ENCODE measurements at places on chromosomes 3 and 15.

DNA sequence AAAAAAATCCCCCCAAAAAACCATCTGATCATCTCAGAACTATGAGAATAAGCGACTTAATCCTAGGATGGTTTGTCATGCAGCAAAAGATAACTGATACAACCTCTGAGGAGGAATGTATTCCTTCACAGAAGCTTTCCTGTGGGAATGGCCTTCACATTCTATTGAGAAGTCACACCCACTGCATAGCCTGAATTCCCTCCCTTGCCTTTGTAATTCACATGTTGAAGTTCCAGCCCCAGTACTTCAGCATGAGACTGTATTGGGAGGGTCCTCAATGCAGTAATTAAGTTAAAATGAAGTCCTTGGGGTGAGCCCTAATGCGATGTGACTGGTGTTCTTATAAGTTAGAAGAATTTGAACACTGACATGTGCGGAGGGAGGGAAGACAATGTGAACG is 395.2 kb downstream of the TUSC7 start:
- DNase-seq, result peak; percentile 32

- no peak for DNase-seq
Measured at GRCh38 chr15:83565553-83566159, 88.3 kb upstream of the ADAMTSL3 start.

- DNase-seq, result peak; percentile 47
Measured at GRCh38 chr3:59364496-59364895, 314.7 kb upstream of the CFAP20DC start.

DNA sequence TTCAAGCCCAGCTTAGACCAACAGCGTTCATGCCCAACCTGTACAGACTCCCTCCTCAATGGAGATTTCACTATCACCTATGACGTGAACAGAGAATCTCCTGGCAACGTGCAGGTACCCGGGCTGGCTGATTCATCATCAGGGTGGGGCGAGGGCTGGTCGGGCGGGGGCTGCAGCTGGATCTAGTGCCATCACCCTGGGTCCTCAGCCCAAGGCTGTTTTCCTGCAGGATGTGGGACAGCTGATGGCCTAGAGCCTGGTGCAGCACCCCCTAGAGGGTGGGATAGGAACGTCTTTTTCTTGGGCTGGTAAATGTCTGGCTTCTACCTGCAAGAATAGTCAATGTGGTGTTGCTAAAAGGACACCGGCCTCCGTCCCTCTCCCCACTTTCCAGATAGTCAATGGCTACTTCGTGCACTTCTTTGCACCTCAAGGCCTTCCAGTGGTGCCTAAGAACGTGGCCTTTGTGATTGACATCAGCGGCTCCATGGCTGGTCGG is 4.4 kb downstream of the ITIH3 start:
- DNase-seq, result no peak

DNA sequence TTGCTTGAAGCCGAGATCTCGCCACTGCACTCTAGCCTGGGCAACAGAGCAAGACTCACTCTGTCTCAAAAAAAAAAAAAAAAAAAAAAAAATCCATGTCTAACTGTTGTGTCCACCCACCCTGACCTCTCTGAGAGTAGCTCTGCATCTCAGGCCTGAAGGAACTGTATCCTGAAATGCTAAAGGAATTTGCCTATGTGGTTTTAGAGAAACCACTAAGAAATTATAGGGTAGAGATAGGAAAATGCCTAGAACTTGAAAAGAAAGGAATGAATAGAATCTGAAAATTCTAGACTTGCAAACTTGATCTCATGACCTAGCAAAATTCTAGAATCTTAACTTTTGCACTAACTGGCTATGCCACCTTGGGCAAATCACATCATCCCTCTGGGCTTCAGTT is 217.5 kb upstream of the ROPN1 start:
- peak; percentile 77 for DNase-seq

DNA sequence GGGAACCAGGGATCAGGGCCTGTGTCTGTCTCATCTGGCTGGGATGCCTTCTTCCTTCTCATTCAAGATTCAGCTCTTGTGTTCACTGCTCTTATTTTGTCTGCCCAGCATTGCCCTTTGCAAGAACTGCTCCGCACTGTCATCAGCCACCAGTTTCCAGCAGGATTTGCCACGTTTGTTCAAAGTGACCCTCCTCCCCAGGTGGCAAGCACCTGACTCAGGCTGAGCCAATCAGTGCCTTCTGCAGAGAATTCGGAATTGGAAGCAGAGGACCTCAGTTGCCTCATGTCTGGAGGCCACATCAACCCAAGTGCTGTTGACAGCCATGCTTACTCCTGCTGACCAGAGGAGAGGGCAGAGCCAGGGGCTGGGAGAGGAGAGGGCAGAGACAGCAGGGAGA is 124.5 kb downstream of the SMAD6 start:
- DNase-seq, result no peak

- DNase-seq, result no peak
Measured at GRCh38 chr3:8436661-8437287, 64.8 kb upstream of the LMCD1 start.

DNA sequence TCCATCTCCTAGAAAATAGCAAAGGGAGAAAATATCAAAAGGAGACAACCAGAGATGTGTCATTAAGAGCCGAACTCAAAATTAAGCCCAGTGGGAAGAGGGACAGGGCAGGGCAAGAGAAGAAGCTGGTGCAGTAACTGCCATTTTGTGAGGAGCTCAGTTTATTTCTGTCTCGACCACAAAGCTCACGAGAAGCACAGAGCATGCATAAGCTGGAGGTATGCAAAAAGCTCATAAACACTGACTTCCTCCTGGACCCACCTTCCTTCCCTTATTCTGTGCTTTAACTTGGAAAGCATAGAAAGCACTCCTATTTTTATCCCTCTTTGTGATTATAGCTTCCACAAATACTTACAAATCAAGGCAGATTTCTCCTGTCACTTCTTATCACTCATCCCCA is 81.3 kb downstream of the DGKG start:
- DNase-seq, result no peak

GRCh38 chr3:142604940-142605339 is 8.7 kb downstream of the PLS1 start:
- DNase-seq, result no peak

GRCh38 chr15:69107025-69107620 is 53.3 kb upstream of the GLCE start:
- peak; percentile 4 for DNase-seq

DNA sequence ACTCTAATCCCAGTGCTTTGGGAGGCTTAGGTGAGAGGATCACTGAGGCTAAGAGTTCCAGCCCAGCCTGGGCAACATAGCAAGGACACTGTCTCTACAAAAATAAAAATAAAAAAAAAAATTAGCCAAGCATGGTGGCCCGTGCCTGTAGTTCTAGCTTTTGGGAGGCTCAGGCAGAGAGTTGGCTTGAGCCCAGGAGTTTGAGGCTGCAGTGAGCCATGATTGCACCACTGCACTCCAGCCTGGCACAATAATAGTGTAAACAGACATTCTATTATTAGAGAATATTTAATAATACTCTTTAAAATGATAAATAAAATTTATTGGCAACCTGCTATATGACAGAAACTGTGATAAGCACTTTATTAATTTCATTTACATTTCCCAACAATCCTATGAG is 908.9 kb downstream of the TUSC7 start:
- DNase-seq, result no peak

DNA sequence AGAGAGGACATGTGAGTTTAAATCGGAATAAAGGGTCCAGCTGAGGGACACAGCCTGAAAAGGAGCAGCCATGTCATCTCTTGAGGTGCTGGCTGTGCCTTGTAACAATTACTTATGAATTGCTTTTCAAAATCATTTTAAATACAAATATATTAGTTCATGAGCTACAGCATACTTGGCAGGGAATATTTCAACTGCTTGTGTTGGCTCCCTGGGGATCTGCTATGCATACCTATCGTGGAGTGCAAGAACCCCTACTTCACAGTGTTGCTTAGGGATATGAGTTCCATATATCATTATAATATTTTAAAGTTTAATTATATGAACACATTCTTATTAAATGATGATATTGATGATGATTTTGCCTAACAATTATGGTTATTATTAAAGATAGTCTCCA is 19.1 kb upstream of the P2RY14 start:
- DNase-seq, result no peak

DNA sequence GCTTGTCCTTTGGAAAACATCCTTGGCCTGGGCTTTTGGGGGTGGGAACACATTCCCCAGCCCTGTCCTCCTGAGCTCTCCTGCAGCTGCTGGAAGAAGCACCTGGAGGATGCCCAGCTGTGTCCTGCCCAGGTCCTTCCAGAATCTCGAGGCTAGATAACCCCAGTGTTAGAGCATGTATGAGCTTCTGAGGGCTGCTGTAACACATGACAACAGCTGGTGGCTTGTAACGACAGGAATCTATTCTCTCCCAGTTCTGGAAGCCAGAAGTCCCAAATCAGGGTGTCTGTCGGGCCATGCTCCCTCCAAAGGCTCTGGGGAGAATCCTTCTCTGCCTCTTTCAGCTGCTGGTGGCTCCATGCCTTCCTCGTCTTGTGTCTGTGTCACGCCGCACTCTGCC is 403.6 kb upstream of the C2CD4B start:
- no peak for DNase-seq

DNA sequence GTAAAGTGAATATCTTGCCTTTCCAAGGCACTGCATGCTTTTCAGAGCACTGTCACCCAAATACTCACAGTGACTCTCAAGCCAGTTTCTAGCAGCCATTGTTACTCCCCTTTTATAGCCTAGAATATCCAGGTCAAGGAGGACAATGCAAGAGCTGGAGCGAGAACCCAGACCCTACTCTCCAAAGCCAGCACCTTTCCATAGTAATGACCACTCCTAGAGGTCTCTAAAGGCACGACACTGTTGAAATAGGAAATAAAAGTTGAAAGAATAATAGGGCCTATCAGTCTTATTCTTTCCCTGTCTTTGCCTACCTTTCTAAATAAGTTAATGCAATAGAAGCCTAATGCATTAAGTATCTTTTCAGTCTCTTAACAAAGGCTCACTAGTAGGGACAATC is 33.6 kb upstream of the DUT start:
- DNase-seq, result no peak

GRCh38 chr3:106611841-106612240 is 743.0 kb upstream of the CBLB start:
- no peak for DNase-seq

- DNase-seq, result no peak
Measured at GRCh38 chr3:189862385-189862998, 231.3 kb downstream of the TP63 start.

DNA sequence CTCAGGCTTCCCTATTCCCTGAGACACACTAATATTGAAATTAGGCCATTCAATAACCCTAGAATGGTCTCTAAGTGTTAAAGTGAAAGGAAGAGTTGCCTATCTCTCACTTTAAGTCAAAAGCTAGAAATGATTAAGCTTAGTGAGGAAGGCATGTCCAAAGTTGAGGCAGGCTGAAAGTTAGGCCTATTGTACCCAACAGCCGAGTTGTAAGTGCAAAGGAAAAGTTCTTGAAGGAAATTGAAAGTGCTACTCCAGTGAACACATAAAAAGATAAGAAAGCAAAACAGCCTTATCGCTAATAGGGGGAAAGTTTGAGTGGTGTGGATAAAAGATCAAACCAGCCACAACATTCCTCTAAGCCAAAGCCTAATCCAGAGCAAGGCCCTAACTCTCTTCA is 117.9 kb upstream of the SPATA12 start:
- no peak for DNase-seq

Data from astrocyte (in vitro differentiated cells and primary cell).